HL-60 (cell line): ENCODE measurements at places on chromosomes 5 and 9.

GRCh38 chr5:143124593-143124992 lies 278.9 kb downstream of the NR3C1 start:
- DNase-seq = peak; percentile 90

DNA sequence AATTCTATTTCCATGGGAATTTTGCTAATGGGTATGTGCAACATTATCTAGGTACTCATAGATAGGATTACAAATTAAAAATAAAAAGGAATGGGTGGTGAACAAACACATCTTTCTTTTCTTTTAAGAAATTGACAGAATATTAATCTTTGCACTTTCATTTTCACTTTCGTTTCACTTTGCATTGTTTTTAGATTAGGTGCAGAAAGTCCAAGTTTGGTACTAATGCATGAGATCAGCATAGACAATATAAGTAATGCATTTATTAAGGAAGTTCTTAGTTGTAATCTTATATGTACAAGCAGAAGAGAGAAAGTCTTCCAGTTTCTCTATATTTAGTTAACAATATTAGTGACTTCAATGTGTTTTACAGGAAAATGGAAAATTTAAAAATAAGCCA lies 196.5 kb downstream of the COMMD10 start:
- DNase-seq = no peak

GRCh38 chr5:569358-569867 lies 42.7 kb upstream of the CEP72 start:
- no peak for DNase-seq

DNA sequence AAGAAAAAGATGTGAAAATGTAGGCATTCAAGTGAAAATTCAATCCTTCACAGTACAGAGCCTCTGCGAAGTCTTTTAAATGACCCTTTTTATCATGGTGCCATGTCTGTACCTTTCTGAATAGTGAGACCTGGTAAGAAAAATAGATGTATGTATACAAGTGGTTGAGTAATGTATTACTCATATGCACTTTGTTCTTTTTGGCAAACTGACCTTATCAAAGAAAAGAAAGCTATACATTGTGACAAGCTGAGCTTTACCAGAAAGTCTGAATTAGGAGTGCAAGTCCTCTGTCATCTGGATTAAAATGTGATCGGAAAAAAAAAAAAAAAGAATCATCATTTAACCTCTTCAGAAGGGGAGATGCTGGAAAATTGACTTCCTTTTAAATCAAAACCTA lies 356.4 kb upstream of the CCNH start:
- DNase-seq = no peak

DNA sequence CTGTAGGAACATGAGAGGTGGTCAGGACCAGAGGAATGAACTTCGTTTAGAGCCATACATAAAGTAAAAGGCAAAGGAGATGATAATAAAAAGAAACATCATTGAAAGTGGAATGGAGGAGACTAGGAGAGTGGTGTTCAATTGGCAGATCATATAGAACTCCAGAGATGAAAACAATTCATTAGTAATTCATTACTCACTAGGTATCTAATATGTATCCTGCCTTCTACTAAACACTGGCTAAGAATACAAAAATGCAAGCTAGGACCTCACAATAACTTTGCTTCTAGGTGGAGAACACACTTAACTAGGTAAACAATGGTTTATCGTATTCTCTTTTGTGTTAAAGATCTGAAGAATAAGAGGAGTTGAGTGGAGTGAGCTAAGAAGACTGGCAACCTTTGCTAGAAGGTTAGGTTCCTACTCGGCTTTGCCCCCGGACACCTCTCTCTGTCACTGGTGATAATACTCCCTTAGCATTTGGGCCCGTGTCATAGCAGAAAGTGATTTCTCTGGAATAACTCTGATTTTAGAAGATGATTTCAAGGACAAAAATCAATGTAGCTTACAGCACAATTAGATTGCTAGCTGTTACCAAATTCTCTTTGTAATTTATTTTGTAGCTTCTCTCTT lies 88.6 kb upstream of the IFNE start:
- DNase-seq = no peak

- DNase-seq = no peak
Measured at GRCh38 chr9:72082536-72082935, 22.1 kb upstream of the C9orf57 start.

DNA sequence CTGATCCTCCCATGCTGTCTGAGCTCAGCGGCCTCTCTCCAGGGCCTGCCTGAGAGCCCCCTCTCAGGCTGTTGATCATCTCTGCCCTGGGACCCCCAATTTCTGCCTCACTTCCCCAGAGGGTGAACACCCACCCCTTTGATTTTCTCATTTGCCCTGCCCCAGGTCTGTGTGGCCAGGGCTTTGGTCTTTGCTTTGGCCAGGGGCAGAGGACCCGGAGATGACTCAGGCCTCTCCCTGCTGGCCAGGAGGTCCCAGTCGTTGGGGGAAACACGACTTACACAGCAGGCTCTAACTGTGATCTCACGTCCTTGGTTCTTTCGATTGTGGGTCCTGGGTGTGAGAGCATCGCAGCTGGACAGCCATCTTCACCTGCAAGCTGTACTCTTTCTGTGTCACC lies 1.1 kb upstream of the ADAMTS2 start:
- DNase-seq = no peak

GRCh38 chr9:78863531-78863930 lies 566.6 kb downstream of the PSAT1 start:
- no peak for DNase-seq

DNA sequence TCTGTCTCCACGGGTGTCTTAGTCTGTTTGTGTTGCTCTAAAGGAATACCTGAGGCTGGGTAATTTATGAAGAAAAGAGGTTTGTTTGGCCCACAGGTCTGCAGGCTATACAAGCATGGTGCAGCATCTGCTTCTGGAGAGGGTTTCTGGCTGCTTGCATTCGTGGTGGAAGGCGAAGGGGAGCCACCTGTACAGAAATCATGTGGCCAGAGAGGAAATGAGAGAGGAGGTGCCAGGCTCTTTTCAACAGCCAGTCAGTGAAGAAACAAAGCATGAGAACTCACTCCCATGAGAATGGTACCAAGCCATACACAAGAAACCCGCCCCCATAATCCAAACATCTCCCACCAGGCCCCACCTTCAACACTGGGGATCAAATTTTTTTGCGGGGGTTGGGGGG lies 53.4 kb downstream of the PFDN1 start:
- no peak for DNase-seq

GRCh38 chr5:158812408-158812807 lies 287.3 kb downstream of the EBF1 start:
- no peak for DNase-seq

DNA sequence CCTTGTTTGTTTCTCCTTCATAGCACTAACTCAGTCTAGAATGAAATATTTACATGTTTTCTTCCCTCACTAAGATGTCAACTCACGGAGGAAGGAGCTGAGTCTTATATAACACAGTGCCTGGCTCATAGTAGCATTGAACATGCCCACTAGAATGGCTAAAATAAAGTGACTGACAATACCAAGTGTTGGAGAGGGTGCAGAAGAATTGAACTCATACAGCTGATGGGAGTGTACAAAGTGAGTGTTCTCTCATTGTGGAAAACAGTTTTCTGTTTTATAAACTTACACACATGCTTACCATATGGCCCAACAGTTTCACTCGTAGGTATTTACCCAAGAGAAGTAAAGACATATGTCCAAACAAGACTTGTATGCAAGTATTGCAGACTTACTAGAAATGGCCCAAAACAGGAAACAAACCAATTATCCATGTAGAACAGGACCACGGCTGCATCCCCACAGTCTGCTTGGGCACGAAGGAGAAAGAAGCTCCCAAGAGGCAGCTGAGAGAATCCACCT lies 87.5 kb downstream of the PPARGC1B start:
- DNase-seq = no peak

- no peak for DNase-seq
Measured at GRCh38 chr5:148201151-148201550, 1.7 kb upstream of the SPINK6 start.

DNA sequence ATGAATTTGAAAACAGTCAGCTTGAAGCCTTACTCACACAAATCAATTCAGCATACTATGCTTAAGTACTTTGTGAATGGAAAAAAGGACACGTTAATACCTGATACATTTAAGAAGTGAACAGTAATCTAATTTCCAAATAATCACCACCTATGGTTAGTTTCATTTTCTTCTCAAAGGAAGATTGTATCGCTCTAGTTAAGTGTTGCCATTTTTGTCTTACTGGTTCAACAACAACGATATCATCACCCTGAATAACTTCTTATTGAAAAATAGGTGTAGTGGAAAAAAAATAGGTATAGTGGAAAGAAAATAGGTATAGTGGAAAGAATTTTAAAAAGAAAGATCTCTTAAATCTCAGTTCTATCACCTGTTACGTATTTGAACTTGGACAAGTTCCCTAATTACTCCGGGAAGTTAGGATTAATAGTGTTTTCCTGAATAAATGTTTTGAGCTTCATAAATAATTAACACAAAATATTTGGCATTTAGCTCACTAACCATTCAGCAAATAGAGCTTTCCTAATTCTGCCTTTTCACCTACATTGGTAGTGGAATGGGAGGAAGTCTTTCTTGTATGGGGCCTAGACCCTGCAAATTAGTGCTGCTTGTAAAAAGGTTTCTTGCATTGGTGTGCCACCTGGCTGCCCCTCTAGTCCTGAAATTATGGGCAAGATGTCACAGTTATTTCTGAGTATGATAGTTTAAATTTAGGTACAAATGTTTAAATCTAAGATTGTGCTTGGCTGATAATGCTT lies 502.6 kb upstream of the NMUR2 start:
- no peak for DNase-seq

DNA sequence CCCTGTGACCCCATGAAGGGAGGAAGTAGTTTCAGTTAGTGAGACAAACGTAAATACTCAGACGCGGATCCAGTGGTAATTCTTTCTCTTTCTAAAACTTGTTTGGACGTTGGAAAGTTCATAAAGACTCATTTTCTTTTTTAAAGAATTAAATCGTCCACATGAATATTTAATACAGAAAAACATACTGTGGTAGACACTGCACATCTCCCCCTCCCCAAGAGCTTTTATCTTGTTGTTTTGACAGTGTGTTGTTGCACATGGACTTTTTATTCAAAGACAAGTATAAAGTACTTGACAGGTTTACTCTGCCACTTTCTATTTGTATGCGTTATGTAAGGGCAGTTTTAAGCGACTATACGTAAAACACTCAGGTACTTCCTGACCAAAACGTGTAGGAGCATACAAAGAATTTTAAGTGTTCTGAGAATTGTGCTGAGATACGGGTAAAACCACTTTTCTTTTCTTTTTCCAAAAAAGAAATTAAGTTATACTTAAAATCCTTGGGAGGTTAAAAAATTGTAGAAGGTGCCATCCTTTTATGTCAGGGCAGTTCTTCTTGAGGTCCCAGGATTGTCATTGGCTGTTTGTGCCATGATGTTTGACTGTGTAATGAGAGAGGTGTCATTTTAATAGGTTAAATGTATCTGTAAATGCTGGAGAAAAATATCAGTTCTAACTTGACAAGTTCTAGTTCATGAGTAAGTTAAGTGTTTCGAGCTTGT lies 1.3 kb downstream of the NIPBL start:
- peak; percentile 28 for DNase-seq
